ENCODE measurements at places on chromosomes 13 and 19. TPM values are rescaled to one million over a fixed set of nuclear protein-coding genes. Genes with fewer than 3 reads are reported as not detected.

GRCh38 chr13:105403086-105403485 is 1132.4 kb downstream of the EFNB2 start:
- no peaks in the 10 kb centered on the region for H3K4me1 ChIP-seq
- H3K36me3 ChIP-seq, result no peaks in the 10 kb centered on the region
- H3K27me3 ChIP-seq, result no peaks in the 10 kb centered on the region
- no peak for DNase-seq
- H3K27ac ChIP-seq, result no peak overlapping the region
- H3K4me3 ChIP-seq, result no peak overlapping the region

DNA sequence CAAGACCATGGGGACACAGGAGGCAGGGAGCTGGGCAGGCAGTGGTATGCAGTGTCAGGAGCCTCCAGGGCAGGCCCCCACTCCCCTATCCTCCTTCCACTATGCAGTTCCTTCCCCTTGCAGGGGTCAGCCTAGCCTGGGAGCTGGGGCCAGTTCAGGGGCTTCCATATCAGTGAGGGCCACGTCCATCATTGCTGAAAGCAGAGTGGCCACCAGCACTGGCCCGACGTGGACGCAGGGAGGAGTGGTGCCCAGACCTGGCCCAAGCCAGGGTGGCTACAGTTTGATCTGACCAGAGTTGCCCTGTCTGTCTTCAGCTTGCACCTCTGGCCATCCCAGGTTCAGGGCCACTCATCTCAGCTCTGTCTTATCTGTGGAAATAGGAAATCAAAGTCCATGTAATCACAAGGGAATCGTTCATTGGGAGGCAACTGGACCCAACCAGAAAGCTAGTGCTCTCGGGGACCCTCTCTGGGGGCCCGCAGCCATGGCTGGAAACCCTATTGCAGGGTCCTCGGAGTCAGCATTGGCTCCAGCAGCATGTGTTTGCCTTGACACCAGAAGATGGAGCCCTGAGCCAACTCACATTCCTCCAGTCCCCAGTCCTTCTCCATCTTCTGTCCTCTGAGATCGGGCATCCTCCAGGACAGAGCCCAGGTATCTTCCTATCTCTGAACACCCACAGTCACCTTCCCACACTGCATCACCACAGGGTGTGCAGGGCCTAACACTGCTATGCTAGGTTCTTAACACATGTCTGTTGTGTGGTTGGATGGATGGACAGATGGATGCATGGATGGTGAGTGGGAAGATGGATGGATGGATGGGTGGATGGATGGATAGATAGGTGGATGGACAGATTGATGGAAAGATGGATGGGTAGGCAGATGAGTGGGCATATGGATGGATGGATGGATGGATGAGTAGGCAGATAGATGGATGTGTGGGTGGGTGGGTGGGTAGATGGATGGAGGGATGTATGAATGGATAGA is 75.7 kb upstream of the KCTD15 start:
- no peak overlapping the region for H3K27ac ChIP-seq
- no peaks in the 10 kb centered on the region for H3K4me1 ChIP-seq
- H3K4me3 ChIP-seq, result no peak overlapping the region
- H3K27me3 ChIP-seq, result no peaks in the 10 kb centered on the region
- DNase-seq, result no peak

DNA sequence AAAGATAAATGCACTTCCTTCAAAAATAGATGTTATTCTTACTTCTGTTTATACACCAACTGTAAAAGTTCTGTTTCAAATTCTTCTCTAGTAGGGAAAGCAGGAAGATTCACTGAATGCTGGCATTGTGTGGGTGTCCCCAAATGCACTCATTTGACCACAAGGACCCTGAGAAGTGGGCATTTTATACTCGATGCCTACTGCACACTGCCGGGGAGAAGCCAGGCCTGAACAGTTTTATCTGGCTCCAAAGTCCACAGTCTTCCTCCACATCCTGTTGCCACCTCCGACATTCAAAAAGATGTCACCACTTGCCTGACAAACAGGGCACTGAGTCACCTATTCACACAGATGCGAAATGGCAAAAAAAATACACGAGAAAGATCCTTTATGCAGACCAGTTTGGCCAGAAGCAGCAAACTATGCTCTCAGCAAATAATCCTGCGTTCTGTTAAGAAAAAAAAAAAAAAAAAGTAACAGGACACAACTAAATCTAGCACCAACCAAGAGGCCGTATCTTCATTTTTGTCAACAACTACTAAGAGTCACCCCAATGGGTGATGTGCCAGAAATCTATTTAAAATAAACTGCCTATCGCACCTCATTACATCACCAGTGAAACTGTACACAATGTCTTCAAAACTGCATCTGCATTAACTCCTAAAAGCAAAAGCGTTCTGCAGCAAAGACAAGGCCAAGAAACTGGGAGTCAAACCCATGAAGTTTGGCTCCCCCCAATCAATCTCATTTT is 6.2 kb downstream of the ZC3H4 start:
- H3K36me3 ChIP-seq, result no peaks in the 10 kb centered on the region
- peaks cover 45% of the 10 kb centered on the region for H3K4me1 ChIP-seq
- H3K4me3 ChIP-seq, result no peak overlapping the region
- peak overlapping the region; percentile 100 for H3K27ac ChIP-seq

DNA sequence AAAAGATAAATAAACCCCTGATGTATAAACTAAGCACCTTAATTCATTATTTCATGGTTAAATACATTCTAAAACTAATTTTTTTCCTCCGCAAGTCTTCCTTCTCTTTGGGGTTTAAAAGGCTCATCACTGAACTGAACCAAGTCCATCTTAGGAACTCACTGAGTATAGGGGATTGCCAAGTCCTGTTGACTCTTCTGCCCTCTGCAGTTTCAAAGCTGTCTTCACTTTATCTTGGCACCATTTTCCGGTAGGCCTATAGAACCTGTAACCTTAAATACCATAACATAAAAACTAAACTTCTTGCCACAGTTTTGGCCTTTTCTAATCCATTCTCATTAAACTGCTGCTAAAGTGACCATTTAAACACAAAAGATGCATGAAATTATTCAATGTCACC is 66.5 kb upstream of the USPL1 start:
- H3K27ac ChIP-seq, result no peak overlapping the region
- no peaks in the 10 kb centered on the region for H3K36me3 ChIP-seq
- no peaks in the 10 kb centered on the region for H3K4me1 ChIP-seq
- H3K27me3 ChIP-seq, result no peaks in the 10 kb centered on the region
- H3K4me3 ChIP-seq, result no peak overlapping the region

DNA sequence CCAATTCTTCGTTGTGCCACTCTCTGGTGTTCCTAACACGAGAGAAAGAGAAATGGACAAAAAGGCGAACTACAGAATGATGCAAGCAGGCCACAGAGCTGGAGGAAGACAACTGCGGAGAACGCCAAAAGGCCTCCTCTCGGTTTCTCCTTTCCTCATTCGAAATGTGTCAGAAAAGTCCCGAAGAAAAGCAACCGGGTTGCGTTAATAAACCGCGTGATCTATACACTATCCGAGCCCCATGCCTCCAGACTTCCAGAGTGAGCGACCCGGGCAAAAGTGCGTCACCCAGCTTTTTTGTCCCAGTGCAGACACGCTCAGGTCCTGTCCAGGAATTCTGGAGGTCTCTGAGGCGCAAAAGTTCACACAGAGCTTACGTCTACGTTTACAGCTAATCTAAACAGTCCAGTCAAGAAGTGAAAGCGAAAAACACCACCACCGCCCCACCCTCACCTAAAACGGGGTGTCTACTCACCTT is 413 bp downstream of the N4BP2L2 start:
- peak overlapping the region; percentile 85 for H3K4me3 ChIP-seq
- DNase-seq, result peak; percentile 63
- H3K27ac ChIP-seq, result peak overlapping the region; percentile 97
- peaks cover 18% of the 10 kb centered on the region for H3K36me3 ChIP-seq
- peaks cover 45% of the 10 kb centered on the region for H3K4me1 ChIP-seq
- no peaks in the 10 kb centered on the region for H3K27me3 ChIP-seq

Gene GARIN5A
- not detected for total RNA-seq

Gene C19orf81
- total RNA-seq, result not detected

Gene PSG5
- total RNA-seq, result not detected

Gene IRS2
- total RNA-seq, result 10.7 TPM

Data from stomach (tissue), 19 donors.